ENCODE measurements at places on chromosomes 16 and 17.

GRCh38 chr16:1202274-1202673, 22.8 kb downstream of the TPSG1 start:
- no peak for DNase-seq

- DNase-seq: no peak
Measured at GRCh38 chr16:9849697-9850245, 332.5 kb downstream of the GRIN2A start.

DNA sequence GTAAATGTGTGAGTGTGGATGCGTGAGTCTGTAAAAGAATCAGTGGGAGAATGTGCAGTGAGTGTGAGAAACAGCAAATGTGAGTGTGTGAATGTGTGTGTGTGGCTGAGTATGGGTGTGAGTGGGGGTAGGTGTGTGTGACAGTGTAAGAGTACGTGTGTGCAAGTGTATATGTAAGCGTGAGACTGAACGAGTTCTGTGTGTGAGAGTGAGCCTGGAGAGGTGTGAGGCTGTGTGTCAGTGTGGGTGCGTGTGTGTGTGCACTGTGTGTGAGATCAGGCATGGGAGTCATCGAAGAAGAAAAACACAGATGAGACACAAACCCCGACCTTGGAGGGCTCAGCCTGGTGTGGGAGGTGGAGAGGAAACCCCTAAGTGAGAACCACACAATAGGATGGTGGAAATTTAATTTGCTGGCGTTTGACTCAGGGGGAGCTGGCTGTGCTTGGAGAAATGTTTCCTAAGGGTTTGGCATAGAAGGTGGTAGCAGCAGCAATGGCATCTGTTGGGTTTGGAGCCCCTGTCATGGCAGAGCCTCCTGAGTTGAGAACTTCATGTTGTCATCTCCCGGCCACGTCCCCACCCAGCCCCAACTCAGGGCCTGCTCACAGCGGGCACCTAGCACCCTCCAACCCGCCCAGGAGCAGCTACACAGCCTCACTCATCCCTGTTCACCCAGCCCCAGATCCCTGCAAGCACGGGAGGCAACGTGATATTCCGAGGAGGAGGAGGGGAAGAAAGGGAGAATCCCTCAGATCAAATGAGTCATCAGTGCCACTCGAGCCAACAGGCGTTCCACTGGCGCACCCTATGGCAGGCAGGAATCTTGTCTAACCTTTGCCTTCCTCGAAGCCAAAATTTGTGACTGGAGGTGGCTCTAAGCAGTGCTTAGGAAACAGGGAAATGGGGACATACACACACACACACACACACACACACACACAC, 14.3 kb upstream of the NUBP1 start:
- DNase-seq: peak; percentile 92

DNA sequence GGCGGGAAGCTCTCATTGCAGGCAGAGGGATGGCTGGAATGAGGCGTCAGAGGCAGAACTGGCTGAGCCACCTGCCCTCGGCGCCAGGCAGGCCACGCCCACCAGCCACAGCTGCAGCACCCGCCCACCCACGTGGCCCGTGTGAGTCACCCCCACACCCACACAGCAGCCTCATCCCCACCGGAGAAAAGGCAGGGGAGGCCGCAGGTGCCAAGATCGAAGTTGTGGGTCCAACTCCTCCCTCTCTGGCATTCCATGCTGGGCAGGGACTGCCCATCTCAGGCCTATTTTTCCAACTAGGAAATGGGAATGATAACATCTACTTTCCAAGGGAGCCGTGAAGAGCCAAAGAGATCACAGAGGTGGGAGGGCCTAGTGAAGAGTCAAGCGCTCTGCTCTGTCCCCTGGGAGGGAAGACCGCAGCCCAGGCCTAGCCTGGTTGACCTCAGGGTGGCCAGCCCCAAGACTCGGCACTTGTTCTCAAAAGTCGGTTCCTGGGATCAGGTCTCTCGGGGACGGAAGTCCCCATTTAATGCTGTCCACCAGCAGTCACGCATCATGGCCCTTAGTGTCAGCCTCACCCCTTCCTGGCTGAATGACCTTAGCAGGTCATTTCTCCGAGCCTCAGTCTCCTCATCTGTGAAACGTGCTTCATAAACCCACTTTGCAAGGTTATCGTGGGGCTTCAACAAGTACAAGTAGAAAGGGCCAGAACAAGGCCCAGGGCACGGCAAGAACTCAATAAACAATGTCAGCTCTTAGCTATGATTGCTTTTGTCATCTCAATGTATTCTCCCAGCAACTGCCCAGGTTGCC, at the start of gene TRPV3:
Gene TRPV3, minus strand, starts transcription at position 45 of the 816 bp plus-strand sequence. CDS start 2,962 bp downstream, outside the sequence.
- DNase-seq: peak; percentile 80

DNA sequence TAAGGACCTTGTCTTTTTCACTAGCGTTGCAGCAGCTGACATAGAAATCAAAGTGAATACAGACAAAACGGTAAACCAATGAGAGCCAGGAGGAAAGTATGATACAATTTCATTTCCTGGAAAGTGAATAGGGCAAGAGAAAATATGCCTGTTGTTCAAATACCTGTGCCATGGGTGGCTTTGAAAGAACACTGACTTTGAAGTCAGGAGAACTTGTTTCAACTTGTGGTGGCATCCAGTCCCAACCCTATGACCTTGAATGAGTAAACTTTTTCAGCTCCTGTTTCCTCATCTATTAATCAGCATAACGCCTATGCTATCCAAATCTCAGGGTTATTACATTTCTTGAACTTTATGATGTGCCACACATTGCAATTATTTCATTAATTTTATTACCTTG, 173.7 kb upstream of the HS3ST3A1 start:
- peak; percentile 62 for DNase-seq

- DNase-seq: no peak
Measured at GRCh38 chr16:80988756-80989155, 17.9 kb downstream of the CMC2 start.

GRCh38 chr17:82244413-82245133, 15.7 kb downstream of the SLC16A3 start:
- DNase-seq: no peak

GRCh38 chr17:81020767-81021497, 14.0 kb upstream of the BAIAP2 start:
- DNase-seq: peak; percentile 63

GRCh38 chr17:77749989-77750388, 208.5 kb upstream of the TNRC6C start:
- no peak for DNase-seq

GRCh38 chr16:57507136-57508034, 21.1 kb upstream of the DOK4 start:
- DNase-seq: no peak

DNA sequence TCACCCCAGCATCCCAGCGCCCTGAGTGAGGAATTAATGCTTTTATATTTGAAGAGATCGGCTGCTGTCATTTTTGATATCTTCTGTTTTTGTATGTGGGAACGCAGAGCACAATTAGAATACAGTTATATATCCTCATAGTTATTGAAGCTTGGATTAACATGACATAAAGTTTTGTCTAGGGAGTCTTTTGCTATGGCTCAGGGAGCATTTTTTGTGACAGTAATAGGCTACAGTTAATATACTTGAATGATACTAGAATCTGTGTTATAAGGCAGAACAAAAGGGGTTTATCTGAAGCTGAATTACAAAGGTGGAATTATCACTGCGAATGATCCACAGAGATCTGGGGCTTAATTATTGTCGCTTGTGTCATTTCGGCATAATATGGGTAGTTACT, 239.4 kb downstream of the MSI2 start:
- no peak for DNase-seq

GRCh38 chr17:58207451-58207850, 11.6 kb downstream of the MKS1 start:
- no peak for DNase-seq

GRCh38 chr16:49488740-49489525, 115.3 kb downstream of the C16orf78 start:
- DNase-seq: no peak

DNA sequence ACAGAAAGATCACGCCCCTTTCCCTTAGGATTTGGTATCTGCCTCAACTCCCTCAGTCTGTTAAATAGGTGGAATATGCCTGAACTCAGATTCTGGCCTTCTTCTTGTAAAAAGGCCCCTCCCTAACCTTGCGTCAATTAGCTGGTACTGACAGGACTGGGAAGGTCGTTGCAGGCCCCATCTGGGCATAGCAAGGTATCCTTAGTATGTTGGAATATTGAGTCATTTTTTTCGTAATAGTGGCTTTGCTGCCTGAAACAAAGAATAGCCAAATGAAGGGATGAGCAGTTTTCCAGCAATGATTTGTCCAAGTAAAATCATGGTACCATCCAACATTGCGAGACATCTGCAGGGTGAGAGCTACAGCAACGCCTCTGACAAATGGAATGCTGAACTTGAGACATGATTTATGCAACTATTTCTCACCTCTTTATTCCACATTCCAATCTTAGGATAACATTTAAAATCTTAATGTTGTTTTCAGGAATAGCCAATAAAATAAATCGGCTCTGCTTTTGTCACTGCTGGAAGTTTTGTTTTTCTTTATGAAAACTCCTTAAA, 39.3 kb upstream of the BRD7 start:
- no peak for DNase-seq

GRCh38 chr16:6362321-6362720, 970.3 kb upstream of the RBFOX1 start:
- DNase-seq: no peak

DNA sequence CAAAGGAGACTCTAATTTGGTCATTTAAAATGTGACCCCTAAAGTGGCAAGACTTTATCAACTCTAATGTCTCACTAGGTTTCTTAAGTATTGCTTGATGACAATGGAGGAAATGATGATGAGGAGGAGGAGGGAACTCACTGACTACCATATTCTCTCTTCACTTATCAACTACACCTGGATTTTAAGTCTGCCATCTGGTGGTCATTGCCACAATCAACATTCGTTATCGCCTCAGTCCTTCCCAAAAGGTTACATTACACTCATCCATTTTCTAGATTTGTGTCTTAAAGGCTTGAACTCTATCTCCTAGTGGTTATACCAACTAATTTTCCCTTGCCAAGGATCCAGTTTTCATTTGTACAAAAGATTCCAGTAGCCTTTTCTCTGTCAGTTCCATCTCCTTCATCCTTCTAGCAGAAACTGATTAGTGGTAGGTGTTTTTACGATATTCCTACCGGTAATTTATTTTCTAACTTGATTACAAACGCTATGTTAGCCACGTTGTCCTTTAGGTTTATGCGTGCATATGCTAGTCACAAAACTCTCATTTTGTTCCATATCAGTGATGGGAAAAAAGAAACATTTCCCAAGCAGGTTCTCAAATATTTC, 114.6 kb upstream of the NOG start:
- peak; percentile 59 for DNase-seq

DNA sequence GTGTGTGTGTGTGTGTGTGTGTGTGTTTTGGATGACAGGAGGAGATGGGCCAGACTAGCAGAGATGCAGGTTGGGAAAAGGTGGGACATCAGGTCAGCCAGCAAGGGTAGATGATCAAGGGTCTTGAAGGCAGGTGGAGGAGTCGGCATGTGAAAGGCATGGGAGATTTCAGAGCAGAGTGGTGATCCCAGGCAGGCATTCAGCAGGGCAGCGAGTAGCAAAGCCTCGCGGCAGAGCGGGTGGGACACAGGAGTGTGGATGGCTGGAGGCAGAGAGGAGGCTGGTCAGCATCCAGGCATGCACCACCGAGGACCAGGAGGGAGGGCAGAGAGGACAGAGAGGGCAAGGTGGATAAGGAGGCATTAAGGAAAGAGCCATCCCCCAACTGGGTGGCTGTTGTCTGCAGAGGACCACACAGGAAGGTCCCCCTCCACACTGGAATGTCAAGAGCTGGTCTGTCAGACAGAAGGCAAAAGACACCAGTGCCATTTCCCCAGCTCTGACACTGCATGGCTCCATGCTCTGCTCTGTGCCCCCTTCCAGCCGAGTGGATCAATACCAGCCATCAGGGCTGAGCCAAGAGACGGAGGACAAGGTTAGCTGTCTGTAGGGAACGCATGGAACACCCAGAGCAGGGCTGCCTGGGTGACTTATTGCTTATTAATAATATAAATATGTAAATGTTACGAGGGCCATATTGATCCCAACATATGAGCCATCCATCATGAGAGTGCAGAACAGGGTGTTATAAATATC, 74.8 kb upstream of the RPL38 start:
- DNase-seq: no peak

GRCh38 chr17:49635121-49635520, 42.8 kb downstream of the SPOP start:
- DNase-seq: no peak

DNA sequence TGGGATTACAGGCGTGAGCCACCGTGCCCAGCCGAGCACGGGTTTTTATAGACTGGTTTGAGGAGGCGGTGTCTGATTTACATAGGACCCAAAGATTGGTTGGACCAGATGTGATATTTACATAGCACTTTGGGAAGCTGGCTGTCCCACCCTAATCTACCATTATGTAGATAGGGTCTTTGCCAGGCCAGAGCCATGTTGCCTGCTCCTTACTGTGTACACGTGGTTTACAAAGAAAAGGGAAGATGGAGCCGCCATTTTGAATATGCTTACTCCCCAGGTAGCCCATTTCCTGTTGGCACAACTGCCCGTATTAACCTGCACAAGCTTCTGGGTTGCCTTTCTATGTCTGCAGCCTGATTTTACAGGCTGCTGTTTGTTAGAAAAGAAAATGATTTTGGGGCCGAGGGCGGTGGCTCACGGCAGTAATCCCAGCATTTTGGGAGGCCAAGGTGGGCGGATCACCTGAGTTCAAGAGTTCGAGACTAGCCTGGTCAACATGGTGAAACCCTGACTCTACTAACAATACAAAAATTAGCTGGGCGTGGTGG, 89.9 kb upstream of the EEF2KMT start:
- DNase-seq: no peak

GRCh38 chr17:954431-955164, 25.0 kb downstream of the NXN start:
- DNase-seq: no peak

DNA sequence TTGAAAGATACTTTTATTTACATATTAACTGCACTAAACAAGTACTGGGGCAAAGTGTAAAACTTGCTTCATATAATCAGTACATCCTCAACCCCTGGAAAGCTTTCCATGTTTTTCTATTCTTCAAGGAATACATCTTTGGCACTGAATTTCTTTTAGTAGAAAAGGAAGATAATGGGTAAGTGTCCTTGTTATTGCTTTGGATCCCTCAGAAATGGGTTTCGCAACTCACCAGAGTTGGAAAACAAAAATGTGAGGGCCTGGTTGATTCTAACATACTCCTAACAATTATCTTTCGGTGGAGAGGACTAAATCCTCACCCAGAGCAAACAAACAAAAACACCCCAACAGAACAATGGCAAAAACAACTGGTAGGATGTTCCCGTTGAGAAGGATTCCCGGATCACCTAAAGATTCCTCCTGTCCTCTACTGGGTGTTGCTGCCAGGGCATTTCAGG, 120.4 kb downstream of the PARN start:
- DNase-seq: peak; percentile 38

GRCh38 chr17:31489295-31490018, 98.0 kb downstream of the RAB11FIP4 start:
- DNase-seq: no peak

- peak; percentile 72 for DNase-seq
Measured at GRCh38 chr16:28210979-28211588, 681 bp downstream of the XPO6 start.

DNA sequence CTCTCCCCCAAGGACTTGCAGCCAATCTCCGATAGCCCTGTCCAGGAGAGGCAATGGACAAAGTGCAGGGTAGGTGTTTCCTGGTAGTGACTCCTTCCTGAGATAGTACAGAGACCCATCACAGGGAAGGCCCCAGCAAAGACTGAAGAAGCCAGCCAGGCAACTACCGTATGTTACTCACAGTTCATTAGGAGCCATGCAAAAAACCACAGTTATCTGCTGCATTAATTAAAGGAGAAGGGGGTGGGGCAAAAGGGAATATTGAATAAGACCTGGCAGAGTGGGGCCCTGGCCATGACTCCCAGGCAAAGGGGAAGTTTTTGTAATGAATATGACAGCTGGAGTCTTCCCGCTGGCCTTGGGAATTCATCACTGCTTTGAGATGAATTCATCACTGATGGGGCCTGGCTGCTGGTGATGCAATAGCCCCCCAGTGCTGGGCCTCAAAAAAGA, 2.5 kb upstream of the SLC13A2 start:
- no peak for DNase-seq
